ENCODE measurements at places on chromosomes 12 and 14.

DNA sequence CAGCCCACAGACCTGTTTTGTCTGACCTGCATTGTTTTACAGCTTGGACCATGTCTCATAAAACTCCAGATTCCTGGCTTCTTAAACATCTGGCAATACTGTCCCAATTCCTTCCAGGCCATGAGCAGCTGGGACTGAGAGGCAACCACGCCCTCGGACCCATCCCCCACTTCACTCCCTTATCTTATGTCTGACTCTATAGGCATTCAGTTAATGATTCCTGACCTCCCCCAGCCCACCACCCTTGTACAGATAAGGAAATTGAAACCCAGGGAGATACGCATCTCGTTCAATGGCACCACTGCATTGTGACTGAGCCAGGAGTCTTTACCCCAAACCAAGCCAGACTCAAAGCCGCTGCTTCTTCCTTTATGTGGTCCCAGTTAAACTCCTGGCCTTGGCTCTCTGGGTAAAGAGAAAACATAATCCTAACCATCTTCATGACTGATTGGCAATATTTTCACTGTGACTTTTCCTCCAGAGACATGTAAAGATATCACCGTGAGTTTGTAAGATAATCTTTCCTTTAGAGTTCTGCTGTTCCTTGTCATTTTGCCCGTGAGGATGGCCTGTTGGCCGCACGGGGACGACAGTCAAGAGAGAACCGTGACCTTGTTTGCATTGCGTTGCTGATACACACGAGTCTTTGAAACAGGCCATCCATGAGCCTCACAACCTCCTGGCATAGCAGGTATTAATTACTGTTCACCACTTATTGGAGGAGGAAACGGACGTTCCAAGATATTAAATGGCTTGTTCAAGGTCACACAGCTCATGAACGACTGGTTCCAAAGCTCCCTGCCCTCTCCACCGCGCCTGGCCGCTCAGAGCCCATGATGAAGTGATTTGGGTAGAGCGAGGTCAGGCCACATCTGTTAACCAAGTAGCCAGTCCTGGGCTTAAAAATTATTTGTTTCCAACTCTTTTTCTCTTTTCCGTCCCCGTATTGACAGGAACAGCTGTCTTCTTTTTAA lies 39.4 kb downstream of the MAP1LC3B2 start:
- DNase-seq: no peak

GRCh38 chr14:91752961-91753360 lies 21.1 kb upstream of the CATSPERB start:
- no peak for DNase-seq

DNA sequence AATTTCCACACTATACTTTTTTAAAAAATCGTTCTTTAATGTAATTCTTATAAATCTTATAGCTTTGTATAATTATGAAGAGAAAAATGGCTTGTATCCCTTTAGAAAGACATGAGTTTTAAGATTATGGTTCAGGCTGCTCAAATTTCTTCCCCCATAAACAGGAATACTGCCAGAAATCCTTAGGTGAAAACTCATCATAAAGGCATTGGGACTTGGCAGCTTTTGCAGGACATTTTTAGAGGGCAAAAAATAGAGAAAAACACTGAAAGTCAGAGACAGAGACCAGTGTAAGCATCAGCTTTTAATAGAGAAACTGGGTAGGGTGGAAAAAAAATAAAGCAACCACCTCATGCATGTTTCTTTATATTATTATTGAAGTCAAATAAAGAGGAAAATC lies 29.1 kb downstream of the LRRK2 start:
- no peak for DNase-seq

DNA sequence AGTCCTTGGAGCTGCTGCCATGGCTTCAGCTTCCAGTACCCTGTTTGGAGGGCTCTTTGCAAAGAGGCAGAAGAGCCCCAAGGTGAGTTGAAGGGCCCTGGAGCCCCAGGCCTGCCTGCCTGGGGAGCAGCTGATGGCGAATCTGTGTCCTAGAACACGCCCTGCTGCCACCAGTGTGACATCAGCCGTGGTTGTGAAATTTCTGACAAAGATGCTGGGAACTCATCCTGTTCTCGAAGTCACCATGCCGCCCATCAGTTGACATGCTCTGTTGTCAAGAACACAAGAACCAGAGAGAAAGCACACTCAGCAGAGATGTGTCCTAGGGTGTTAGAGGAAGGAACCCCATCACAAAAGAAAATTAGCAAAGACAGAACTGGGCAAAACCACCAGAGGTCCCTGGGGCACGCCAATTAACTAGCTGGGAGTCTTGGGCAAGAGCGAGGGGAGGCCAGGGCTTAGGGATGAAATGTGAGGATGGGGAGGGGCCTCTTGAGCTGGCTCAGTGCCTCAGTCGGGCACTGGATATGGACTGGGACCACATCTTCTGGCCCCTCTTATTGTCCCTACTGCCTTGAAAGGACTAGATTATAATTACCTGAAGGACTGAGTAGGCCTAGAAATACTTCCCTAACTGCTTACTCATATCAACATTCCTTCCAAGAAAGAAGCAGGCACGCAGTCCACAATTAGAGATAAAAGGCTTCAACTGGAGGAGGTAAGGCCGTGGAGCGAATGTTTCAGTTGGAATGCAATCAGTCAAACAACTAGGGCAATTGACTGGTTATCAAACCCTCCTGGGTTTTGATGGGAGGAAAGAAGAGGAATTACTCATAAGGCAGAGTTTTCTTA lies 163.1 kb downstream of the CACNA1C start:
- DNase-seq: no peak

DNA sequence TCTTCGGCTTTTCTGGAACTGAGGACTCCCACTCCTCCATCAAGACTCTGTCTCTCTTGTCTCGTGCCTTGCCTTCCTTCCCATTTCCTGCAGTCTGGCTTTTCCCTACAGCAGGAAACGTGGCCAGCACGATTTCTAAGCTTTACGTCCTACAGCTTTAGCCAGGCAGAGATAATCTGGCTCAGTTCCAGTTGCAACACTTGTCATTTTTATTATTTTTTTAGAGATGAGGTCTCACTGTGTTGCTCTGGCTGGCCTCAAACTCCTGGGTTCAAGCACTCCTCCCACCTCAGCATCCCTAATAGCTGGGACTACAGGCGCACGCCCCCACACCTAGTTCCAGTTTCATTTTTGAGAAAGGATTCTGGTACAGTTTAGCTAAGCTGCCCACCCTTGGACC lies 19.9 kb downstream of the CALM1 start:
- DNase-seq: no peak

- no peak for DNase-seq
These were observed 151.0 kb upstream of the ATF7IP start for GRCh38 chr12:14214495-14214894.

GRCh38 chr12:80869264-80869663 lies 68.5 kb downstream of the LIN7A start:
- no peak for DNase-seq

Data from psoas muscle (tissue), 8 donors.